Esophagus muscularis mucosa (tissue), 4 donors: ENCODE measurements at places on chromosomes 2 and 18. TPM values are rescaled to one million over a fixed set of nuclear protein-coding genes. Genes with fewer than 3 reads are reported as not detected.

- no peak overlapping the region for H3K4me3 ChIP-seq
- H3K4me1 ChIP-seq: peaks cover 17% of the 10 kb centered on the region
- H3K27me3 ChIP-seq: no peaks in the 10 kb centered on the region
- DNase-seq: no peak
- H3K36me3 ChIP-seq: no peaks in the 10 kb centered on the region
These were observed 2.7 kb upstream of the EFEMP1 start for GRCh38 chr2:55926246-55926645.

Gene ADGRF3
- not detected for total RNA-seq

DNA sequence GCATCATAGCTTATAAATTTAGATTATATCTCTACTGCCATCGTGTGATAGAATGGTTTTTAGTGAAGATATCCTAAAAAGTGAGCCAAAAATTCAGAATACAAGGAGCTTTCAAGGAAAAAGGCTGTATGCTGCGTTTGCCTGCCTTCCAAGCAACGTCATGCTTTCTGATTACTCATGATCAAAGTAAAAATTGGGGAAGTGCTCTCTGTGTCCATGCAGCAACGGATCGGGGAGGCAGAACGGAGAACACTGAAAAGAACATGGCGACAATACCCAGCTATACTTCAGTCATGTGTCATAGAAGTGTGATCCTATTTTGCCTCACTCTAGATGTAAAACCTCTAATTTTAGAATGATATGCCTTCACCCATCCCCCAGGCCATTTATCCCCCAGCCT, 185.7 kb downstream of the SUCLG1 start:
- no peak overlapping the region for H3K27ac ChIP-seq
- H3K4me1 ChIP-seq: no peaks in the 10 kb centered on the region
- no peaks in the 10 kb centered on the region for H3K27me3 ChIP-seq
- no peak overlapping the region for H3K4me3 ChIP-seq

GRCh38 chr18:52953387-52953786, 613.4 kb downstream of the DCC start:
- no peak for DNase-seq
- no peak overlapping the region for H3K4me3 ChIP-seq
- H3K27ac ChIP-seq: no peak overlapping the region
- no peaks in the 10 kb centered on the region for H3K4me1 ChIP-seq
- H3K27me3 ChIP-seq: no peaks in the 10 kb centered on the region
